CD8-positive, alpha-beta T cell (primary cell): ENCODE measurements at places on chromosomes 13 and 19. TPM values are rescaled to one million over a fixed set of nuclear protein-coding genes. Genes with fewer than 3 reads are reported as not detected.
A peak's percentile ranks its signal among the peaks of the same experiment; 100 is the strongest.

DNA sequence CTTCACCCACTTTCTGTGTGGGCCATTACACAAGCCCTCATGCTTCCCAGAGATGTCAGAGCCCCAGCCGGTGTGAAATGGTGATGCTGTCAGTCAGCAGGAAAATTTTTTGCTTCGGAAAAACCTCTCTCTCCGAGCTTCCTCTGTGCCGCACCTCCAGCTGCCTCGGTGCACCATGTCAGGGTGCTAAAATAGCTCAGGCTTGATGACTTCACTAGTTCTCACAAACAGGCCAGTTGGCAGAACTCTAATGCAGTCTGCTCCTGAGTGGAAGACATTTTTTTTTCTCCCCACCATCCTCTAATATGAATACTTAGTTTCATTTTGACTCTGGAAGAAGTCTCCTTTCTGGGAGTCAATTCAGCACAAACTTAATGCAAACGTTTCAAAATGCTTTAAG is 71.3 kb downstream of the KLF12 start:
- DNase-seq, result peak; percentile 43

Gene LYL1
- 0.92 TPM for total RNA-seq

GRCh38 chr13:92572190-92572589 is 654.4 kb upstream of the GPC6 start:
- DNase-seq, result no peak

Gene IGFL3
- not detected for total RNA-seq

GRCh38 chr13:100518394-100519062 is 70.1 kb downstream of the GGACT start:
- DNase-seq, result no peak

Gene ZNF154
- 15.7 TPM for total RNA-seq

GRCh38 chr13:92833071-92833470 is 393.5 kb upstream of the GPC6 start:
- DNase-seq, result no peak

GRCh38 chr13:78129823-78130222 is 211.2 kb upstream of the EDNRB start:
- no peak for DNase-seq

GRCh38 chr13:63497601-63498000 is 2082.0 kb upstream of the PCDH20 start:
- DNase-seq, result no peak

DNA sequence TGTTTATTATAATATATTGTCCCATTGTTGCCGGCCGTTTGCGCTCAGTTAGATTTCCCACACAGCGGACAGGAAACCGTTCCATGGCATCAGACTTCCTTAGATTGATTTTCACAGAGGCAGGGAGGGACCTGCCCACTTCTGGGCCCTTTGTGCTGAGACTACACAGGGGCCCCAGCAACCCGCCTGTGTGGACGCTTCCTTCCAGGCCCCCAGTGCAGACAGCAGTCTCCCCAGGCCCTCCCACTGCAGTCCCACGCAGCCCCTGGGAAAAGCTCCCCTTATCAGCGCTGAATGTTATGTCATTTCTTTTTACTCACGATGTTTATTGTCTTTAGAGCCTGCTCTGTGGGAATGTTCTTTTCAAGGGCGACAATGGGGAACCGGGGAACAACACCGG is 351.7 kb upstream of the ARGLU1 start:
- DNase-seq, result no peak

- no peak for DNase-seq
Measured at GRCh38 chr19:41771410-41771809, 16.1 kb downstream of the CEACAM6 start.

- no peak for DNase-seq
Measured at GRCh38 chr13:93151277-93151676, 75.3 kb upstream of the GPC6 start.

GRCh38 chr13:88014527-88014926 is 343.4 kb downstream of the SLITRK5 start:
- DNase-seq, result no peak

Gene KIR2DL3
- total RNA-seq, result 0.19 TPM

Gene ATF5
- 14.1 TPM for total RNA-seq

GRCh38 chr19:5536337-5536894 is 31.3 kb downstream of the TINCR start:
- no peak for DNase-seq

DNA sequence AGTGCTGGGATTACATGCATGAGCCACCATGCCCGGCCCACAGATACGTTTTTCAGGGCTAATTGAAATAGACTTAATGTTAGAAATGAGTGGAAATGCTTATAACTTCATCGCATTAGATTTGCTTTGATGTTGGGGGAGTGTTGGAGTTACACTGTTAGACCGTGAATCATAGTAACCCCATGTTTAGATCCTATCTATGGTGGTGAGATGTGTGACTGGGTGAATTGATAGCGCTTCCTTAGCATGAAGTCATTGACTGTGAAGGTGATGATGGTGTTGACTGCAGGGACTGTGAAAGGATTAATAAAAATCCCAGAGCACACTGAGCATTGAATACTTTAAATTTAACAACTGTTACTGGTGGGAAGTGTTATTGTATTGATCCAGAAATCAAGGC is 1.7 kb downstream of the ZNF264 start:
- no peak for DNase-seq

Gene SLC6A16
- 2.5 TPM for total RNA-seq

DNA sequence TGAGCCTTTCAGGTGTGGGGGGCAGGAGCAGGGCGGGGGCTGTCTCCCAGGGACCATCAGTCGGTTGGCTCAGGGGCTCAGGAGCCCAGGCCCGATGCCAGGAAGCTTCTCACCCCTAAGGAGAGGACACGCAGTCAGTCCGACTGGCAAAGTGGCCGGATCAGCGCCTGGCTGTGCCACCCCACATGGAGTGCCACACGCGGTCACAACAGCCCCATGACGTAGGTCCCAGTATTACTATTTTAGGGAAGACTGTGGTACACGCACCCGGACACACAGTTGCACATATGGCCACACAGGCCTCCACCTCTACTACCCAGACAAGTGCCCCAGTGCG is 29.3 kb upstream of the GRTP1 start:
- DNase-seq, result no peak

- no peak for DNase-seq
Measured at GRCh38 chr13:72970956-72971355, 87.8 kb upstream of the KLF5 start.

- no peak for DNase-seq
Measured at GRCh38 chr19:9597027-9597426, 12.7 kb upstream of the ZNF121 start.

- DNase-seq, result no peak
Measured at GRCh38 chr19:42315024-42315423, 1.9 kb downstream of the TMEM145 start.

- no peak for DNase-seq
Measured at GRCh38 chr19:49347835-49348234, 12.6 kb downstream of the CD37 start.

DNA sequence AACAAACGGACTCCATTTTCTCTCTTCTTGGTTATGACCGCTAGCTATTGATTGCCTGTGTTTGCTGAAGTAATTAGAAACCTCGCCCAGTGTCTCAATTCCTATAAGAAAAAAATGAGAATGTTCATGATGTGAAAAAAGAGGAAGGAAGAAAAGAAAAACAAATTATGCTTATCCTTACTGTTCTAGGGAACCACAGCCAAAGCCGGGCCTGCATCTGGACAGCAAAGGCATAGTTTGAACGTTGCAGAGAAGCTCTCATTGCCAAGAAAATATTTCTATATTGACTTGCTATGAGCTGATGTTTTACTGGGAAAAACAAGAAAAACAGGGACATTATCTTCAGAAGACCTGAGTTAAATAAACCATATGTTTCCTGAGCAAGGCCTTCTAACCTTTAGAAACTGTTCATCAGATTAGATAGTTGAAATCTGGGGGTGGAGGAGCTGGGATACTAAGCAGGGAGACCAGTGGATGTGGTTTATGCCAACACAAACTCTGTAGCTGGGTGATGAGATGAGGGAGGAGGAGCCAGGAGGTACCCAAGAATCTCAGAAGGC is 55.0 kb downstream of the EFNB2 start:
- DNase-seq, result no peak

- DNase-seq, result no peak
Measured at GRCh38 chr13:46383383-46383782, 3.7 kb downstream of the RUBCNL start.

DNA sequence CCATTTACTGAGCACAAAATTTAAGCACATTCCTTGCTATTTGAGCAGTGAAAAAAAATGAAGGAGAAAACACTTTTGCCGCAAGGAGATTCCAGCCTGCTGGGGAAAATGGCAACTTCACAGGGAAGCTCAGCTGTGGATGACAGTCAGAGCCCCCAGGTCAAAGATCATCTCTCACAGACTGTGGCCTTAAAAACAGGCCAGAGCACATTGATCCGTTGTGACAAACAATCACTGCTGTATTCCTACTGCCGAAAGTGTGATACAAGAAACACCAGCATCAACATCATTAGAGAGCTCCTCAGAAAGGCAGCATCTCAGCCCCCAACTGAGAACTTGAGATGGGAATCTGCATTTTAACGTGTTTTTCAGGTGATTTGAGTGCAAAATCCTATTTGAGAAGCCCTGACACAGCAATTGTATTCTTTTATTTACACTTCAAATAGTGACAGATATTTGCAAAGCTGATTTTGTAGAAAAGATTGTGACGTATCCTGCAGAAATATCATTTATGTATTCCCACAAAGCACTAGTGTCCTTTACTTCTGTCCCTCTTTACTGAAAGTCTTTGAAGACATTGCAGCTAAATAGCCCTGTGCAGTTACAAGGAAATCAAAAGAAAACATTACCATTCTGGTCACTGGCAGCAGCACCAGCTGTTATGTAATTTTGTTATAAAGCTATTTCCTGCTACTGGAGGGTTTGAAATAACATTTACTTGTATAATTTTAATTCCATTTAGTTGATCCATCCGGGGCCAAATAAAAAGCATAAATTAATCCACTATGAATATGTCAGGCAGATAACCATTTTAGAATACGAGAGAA is 652.0 kb downstream of the LIG4 start:
- no peak for DNase-seq

DNA sequence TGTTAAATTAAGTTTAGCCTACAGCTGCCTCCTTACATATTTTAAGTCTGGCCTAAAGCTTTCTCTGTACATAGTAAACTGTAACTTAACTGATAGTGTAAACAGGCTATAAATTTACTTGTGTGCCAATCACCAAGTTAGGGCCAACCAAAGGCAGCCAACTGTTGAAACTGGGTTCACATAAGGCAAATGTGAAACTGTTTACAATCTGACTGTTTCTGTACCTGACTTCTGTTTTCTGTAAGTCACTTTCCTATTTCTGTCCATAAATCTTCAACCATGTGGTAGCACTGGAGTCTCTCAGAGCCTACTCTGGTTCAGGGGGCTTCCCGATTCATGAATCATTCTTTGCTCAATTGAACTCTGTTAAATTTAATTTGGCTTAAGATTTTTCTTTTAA is 103.1 kb downstream of the RAP2A start:
- no peak for DNase-seq
